ENCODE measurements at places on chromosomes 5 and 9.

- no peak for DNase-seq
These were observed 264.7 kb downstream of the TRIM32 start for GRCh38 chr9:116951588-116952435.

DNA sequence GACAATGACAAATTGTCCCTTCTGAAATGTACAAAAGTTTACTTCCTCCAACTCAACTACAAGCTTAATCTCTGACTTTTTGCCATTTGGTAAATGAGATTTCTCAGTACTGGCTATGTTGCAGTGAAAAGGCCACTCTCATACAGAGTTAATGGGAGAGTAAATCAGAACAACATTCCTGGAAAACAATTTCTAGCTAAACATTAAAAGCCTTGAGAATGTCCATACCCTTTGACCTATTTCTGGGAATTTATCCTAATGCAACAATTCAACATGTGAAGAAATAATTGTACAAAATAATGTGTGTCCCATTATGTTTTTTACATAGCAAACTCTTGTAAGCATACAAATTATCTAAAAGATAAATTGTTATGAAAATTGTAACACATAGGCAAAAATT, 56.3 kb upstream of the SPEF2 start:
- DNase-seq = no peak

DNA sequence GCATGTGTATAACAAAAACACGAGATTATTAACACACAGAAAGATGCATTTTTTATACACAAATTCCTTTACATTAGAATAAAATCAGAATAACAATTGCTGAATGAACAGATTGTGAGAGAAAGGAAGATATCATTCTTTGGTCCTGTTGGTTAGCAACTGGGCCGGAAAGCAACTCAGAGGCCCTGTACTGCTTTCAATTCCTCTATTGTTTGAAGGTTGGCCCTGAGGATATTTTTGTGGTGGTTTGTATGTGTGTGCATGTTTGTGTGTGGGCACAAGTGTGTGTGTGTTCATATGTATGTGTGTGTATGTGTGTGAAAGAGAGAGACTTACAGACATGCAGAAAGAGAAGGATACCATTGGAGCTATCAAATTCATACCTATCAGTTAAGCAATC, 356.8 kb upstream of the DMAC1 start:
- no peak for DNase-seq

DNA sequence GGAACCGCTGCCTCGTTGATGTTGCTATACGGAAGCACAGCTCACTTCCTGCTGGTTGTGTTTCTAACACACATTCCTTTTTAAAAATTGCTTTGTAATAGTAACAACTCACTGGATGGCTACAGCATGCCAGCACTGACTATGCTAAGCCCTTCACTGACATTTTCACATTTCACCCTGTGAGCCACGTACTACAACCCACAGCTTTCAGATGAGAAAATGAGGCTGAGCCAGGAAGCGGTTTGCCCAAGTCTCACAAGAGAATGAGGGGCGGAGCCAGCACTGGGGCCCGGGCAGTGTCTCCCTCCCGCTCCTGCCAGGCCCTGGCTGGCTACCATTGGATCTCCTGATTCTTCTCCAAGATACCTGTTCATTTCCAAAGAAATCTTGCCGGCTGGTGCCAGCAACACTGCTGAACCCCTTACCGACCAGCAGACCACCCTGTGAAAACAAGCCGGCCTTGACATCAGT, 38.3 kb downstream of the FAM78A start:
- DNase-seq = no peak

- no peak for DNase-seq
These were observed 507.3 kb upstream of the TYRP1 start for GRCh38 chr9:12185856-12186255.

DNA sequence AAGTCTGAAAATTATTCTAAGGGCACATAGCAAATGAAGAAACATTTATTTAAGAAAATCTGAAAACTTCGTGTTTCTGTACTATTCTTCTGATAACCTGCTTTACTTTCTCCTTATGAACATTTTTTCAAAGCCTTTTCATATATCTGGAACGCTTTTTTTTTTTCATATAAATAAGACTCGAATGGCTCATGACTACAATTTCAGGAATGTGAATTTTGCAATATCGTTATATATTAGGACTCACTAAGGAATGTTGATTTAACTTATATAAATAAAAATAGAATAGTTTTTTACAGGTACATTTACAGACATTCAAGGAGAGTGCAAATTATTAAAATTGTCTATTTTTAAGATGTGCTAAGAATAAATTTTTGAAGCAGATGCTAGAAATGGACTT, 42.9 kb downstream of the GPBP1 start:
- no peak for DNase-seq

DNA sequence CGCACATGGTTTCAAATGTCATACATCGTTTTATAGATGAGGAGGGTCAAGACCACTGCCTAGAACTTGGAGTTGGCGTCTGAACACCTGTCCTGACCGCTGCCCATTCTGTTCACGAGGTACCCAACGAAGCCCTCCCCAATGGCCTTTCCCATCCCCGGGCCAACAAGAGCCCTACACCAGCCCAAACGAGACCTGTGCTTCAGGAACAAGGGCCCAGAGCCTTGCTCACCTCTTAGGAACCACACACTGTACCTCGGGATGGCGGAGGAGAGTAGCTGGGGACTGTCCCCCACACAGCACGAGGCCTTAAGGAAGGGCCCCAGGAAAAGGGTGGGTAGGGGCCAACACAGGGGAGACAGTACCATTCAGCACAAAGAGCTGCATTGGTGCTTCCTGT, 3.0 kb downstream of the SURF6 start:
- DNase-seq = no peak

- DNase-seq = no peak
These were observed 29.9 kb downstream of the MAP3K1 start for GRCh38 chr5:56845277-56845676.

DNA sequence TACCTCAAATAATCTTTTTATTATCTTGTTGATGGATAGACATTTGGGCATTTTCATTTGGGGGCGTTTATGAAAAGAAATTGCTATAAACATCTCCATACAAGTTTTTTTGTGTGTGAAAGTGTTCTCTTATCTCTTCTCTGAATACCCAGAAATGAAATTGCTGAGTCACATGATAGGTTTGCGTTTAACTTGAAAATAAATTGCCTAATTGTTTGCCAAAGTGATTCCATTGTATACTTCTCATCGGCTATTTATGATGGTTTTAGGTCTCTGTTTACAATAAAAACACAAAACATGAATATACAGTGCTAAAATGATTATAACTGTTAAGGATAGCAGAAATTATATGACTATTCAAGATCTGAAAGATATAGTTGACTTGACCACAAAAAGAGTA, 361.7 kb downstream of the TAF11L14 start:
- no peak for DNase-seq
